Epithelial cell of prostate (primary cell): ENCODE measurements at places on chromosomes 11 and 22.

DNA sequence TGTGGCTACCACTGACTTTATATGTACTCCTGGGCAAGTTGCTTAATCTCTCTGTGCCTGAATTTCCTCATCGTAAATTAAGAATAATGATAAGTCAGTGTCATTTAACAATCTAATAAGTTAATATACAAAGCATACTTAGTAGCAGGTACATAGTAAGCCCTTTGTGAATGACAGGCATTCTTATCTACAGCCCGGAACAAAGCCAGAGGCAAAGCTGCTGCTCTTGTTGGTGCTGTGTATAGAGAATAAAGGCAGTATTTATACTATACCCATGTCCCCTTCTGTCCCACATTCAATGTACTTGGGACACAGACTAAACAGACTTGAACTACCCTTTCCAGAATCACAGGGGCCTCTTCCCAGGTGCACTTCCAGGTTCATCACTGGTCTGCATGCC is 229.7 kb upstream of the NCAM1 start:
- DNase-seq, result no peak

DNA sequence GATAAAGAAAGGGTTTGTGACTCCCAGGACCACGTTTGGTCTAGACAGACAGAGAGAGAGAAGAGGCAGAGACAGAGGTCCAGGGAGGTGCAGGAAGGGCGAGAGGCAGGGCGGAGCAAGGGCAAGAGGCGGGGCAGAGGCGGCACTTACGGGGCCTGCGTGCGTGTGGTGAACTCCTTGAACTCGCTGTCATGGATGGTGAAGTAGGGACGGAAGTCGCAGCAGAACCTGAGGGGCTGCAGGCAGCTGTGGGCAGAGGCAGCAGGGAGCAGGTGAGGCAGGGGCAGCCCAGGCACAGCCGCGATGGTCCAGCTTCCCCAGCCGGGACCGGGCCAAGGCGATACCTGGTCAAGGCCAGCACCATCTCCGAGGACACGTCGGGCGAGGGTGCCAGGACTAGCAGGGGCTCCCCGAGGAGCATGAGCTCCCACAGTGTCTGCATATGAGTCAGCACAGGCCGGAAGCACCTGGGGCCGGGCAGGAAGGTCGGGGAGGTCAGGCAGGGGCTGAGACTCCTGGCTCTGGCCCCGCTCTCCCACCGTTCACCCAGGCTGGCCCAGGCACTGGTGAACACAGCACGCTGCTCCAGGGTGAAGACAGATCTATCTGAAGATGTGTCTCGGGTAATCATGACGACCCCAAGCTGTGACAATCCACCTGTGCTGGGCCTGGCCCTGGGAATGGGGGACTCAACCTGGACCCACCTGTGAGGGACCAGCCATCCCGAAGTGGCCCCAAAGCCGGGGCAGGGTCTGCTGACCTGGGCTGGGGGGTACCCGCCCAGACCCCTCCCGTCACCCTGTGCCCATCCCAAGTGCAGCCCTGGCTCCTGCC is 7.2 kb upstream of the PLXNB2 start:
- DNase-seq, result no peak

GRCh38 chr11:116969694-116970093 is 128.5 kb downstream of the SIK3 start:
- DNase-seq, result no peak

DNA sequence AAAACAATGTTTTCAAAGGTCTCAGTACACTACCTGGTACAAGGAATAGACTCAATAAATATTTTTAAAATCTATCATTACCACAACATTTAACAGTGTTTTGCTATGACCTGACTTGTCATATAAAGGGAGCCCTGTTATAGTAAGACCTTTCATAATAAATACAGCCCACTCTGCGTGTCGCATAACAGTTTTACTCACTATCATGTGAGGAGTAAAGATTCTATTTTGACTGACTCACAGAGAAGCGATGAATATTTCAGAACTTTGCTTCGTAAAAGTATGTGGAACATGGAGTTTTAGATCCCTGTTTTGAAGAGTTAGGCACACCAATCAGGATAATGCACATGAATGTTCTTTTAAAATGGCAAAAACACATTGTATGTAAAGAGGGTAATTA is 531.2 kb downstream of the KCNA4 start:
- DNase-seq, result no peak

GRCh38 chr11:126146454-126147192 is 64.8 kb downstream of the RPUSD4 start:
- no peak for DNase-seq

DNA sequence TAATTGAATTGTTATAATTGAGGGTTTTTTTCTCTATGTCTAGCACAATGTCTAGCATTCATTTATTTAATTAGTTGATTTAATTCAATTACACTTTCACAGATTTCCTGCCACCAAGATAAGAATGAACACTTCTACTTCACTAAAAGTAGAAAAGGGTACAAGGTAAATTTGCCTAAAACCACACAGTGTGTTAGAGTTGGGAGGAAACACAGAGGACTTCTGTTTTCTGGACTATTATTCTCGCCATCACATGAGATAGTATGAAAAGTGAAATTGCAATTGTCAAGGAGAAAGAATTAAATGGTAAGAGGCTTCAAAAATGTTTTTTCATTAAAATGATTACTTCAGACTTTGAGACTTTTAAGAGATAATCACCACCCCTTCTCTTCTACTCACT is 109.5 kb downstream of the ETS1 start:
- no peak for DNase-seq

- DNase-seq, result no peak
These were observed 17.9 kb downstream of the NAP1L4 start for GRCh38 chr11:2974272-2974671.

DNA sequence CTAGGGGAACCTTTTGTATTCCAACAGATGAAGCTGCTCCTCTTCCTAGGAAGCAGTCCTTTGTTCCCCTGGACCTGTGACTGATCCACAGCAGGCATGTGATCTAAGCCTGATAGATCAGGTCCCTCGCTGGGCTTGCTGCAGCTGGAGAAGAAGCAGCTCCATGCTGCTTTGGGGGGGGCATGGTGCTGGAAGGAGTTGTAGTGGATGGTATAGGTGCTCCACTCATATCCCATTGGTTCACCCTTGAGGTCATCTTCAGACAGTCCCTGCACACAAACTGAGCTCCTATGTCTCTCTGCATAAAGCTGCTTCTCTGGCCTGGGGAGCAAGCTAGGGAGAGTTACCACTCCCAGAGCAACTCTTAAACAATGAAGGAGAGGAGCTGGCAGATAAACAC is 9.5 kb upstream of the RIC3 start:
- no peak for DNase-seq

DNA sequence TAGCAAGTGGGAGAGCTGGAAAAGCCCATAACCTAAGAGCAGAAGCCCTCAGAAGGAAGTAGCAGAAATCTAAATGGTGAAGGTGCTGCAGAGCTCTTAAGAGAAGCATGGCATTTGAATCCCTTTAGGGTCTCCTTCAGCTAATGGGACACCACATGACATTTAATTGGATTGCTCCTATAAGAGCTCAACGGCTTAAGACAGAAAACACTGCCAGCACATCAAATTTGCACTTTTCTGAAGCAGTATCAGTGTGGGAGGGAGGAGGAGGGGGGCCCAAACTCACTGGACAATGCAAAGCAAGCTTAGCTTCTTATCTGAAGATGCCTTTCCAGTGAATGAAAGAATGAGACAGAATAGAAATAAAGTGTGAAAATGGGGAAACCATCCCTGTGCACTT is 287.9 kb upstream of the MTNR1B start:
- DNase-seq, result no peak

GRCh38 chr11:120024586-120024985 is 113.3 kb downstream of the TRIM29 start:
- no peak for DNase-seq

- no peak for DNase-seq
These were observed 15.5 kb downstream of the CLTCL1 start for GRCh38 chr22:19275919-19276600.
